Iris pigment epithelial cell (primary cell): ENCODE measurements at places on chromosomes 4 and X.

DNA sequence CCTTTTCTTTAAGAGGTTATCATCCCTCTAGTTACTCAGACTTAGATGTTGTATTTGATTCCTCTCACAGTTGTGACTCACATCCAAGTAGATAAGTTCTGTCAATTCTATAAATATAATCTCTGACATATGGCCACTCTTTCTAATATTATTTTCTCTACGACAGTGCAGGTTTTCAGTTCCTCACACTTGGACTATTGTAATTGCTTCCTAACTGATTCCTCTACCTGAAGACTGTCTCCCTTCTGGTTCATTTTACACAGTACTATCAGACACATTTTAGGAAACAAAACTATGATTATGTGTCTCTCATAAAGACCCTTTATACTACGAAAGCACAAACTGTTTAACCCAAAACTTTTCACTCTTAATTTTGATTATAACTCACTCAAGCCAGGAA is 31.3 kb upstream of the GNRHR start:
- DNase-seq, result no peak

DNA sequence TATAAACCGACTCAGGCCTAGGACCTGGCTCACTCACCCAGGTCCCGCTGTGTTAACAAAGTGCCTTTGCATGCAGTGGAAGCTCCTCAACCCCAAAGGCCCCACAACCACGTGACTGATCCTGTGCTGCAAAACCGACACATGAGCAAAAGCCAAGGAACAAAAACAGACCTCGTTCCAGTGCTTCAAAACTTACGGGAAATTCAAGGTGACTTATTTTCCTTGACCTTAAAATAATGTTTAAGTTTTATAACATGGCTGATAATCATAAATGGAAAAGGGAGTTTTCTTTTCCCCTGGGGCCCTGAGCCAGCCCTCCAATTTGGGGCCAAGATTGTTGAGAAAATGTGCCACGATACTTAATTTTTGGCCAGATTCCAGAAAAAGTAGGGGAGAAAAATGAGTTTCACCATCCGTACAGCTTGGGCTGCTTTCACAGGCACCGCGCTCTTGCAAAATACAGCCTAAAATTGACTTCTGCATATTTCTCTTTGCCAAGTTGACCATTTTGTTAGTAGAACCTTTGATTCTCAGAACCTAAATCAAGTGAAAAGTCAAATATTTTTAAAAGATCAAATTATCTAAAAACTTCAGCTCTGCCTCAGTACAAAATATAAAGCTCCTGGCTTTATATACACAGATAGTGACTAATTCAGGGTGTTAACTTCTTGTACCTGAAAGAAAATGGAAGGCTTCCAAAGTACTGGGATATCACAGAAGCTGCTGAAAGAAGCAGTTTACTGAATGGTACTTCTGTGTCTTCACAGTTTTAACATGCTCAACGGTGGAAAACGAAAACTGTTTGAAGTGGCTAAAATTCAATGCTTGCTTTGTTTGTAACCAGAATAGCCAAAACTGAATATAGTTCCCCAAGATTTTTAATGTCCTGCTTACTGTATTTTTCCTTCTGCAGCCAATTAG is 93.8 kb downstream of the APBB2 start:
- DNase-seq, result peak; percentile 69

- DNase-seq, result peak; percentile 64
Observed at GRCh38 chr4:133146574-133147241, 2.4 kb upstream of the PCDH10 start.

DNA sequence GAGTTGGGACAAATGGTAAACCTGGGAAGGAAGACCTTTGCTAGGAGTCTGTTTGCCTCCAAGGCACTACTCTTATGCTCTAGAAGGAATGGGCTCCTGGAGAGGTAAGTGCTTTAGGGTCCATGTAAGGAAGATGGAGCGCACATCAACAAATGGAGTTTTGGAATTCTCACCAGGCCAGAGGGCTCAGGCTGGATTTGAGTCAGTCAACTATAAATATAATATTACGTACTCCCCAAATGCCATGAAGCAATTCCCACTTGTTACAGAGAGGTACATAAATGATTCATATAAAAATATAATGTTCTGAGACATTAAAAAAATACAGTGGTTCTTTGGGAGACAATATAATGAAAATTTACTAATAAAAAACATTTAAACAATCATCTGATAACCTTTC is 1.6 kb upstream of the SLC9B1 start:
- no peak for DNase-seq

GRCh38 chr4:3390288-3390811 is 51.4 kb upstream of the HGFAC start:
- no peak for DNase-seq

- DNase-seq, result peak; percentile 4
Observed at GRCh38 chr4:104420766-104421165, 73.9 kb downstream of the CXXC4 start.

GRCh38 chrX:9622128-9622527 is 143.5 kb downstream of the GPR143 start:
- DNase-seq, result no peak

DNA sequence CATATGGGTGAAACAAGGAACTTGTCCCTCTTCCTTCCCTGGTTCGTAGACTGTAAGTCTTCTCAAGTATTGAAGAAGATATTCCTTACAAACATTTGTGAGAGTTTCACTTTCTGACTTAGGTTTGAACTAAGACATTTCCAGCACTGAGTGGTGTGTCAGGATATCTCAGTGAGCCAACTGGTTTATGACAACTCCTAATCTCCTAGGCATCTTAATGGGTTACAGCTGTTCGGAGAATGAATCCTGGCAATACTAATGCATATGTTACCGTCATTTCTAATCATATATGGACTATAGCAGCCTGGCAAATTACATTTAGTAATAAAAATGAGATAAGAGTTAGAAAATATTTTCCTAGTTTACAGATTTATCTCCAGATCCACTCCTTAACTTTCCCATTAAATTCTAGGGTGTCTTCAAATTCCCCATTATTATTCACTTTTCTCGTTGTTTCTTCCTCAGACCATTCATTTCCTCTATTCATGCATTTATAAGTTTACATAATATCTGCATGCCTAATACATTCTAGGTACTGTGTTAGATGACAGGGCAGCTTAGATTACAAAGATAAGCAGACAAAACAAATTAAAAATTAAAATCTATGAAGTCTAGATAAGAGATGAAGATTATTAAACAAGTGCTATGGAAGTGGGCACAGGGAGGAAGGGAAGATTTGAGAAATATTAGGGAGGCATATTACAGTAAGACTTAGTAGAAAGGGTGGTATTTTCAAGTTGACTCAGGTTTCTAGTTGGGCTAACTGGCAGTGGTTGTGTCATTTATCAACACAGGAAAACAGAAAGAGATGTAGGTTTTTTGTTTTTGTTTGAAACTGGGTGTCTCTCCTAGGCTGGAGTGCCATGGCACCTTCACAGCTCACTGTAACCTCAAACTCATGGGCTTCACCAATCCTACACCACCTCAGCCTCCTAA is 173.9 kb downstream of the WDFY3 start:
- peak; percentile 31 for DNase-seq

GRCh38 chr4:99827454-99827853 is 10.8 kb downstream of the DAPP1 start:
- DNase-seq, result peak; percentile 10

- no peak for DNase-seq
Observed at GRCh38 chr4:65737672-65738071, 67.4 kb upstream of the EPHA5 start.

DNA sequence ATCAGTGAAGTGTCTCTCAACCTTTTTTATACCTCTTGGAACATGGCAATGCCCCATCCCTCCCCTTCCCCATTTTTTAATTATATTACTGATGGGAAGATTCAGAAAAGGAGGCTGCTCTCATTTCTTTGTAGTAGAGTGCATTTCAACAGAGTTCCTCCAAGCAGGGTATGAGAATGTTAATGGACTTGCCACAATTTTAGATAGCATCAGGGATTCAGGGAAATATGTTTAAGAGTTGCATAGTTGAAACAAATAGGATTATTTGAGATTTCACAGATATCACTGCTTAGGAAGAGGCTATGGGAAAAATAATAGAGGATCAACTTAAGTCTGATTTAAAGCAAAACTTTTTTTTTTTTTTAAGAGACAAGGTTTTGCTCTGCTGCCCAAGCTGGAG is 46.2 kb downstream of the DIPK2B start:
- DNase-seq, result no peak

DNA sequence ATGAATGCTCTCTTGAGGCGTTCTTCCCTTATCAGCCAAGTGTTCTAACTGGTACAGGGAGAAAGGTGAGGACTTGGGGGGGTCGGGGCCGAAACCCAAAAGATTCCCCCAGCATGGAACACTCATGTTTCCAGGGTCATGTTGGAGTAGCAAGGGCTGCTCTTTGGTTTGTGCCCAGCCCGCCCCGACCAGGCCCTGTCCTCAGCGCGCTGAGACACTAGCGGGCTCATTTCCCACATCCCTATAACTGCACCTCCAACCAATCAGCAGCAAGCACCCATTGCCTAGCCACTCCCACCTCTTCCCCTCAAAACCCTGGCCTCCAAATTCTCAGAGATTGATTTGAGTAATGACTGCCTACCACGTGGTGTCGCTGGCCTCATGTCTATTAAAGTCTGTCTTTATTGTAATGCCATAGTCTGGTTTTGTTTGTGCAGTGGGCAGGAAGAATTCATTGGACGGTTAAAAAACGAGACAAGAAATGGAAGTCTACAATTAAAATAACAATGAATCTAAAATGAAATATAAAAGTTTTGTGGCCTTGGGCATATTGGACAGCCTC is 1928.4 kb downstream of the STIM2 start:
- no peak for DNase-seq

DNA sequence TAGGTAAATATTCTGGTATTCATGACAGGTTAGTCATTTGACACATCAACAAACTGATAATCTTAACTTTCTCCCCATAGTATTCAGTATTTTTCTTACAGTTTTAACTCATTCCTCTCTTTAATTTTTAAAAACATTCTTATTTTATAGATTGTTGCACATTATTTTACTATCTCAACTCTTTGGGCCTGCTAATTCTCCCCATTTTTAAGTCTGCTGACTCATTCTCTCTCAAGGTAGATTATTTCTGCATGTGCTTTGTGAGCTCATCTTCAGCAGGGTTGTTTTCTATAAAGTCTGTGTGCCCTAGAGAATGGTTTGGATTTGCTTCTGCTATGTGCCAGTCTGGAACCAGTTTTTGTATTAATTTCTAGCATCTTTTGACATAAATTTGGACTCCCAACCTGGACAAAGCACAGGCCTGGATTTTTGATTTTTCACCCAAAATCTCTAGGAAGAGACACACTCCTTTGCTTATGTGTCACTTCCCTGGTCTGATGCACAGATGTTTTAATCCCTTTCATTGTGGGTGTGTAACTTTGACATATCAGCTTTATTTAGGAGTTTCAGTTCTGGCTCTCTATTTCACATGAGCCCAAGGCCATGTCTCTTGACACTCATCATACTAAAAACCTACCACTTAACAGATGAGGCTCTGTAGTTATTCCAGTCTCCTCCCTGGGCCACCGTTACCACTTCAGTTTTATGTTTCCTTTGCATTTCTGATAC is 194.3 kb upstream of the PGRMC2 start:
- DNase-seq, result peak; percentile 32

- DNase-seq, result peak; percentile 22
Observed at GRCh38 chr4:53780736-53781400, 189.6 kb upstream of the LNX1 start.

- DNase-seq, result peak; percentile 13
Observed at GRCh38 chrX:104482757-104483156, 83.2 kb upstream of the IL1RAPL2 start.

DNA sequence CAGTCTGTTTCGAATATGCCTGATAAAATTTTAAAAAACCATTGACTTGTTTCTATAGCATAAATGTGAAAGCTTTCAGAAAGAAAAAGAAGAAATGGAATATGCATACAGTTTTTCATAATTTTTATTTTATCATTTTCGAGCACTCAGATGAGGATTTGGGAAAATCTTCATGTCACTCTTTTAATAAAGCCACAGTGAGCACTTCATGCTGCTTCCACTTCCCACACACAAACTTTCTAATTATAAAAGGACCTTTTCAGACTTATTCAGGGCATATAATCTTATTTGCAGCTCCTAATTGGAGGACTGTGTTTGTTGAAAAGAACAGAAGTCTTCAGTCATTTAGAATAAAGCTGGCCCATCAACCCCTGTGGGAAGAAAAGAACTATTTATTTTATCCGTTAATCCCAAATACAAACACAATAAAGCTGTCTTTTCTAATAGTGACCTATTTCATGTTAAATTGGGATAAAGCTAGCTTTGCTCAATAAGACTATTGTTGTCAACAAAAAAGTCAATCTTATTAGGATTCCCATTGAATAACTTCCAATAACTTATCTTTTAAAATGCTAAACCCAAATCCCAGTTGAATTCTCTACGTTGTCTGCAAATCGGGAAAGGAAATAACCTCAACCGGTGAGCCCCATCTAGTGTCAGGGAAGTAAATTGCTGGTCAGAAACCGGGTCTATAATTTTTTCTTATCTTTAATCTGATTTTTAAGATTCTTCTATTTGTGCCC is 211.5 kb downstream of the PDGFRA start:
- DNase-seq, result peak; percentile 48

DNA sequence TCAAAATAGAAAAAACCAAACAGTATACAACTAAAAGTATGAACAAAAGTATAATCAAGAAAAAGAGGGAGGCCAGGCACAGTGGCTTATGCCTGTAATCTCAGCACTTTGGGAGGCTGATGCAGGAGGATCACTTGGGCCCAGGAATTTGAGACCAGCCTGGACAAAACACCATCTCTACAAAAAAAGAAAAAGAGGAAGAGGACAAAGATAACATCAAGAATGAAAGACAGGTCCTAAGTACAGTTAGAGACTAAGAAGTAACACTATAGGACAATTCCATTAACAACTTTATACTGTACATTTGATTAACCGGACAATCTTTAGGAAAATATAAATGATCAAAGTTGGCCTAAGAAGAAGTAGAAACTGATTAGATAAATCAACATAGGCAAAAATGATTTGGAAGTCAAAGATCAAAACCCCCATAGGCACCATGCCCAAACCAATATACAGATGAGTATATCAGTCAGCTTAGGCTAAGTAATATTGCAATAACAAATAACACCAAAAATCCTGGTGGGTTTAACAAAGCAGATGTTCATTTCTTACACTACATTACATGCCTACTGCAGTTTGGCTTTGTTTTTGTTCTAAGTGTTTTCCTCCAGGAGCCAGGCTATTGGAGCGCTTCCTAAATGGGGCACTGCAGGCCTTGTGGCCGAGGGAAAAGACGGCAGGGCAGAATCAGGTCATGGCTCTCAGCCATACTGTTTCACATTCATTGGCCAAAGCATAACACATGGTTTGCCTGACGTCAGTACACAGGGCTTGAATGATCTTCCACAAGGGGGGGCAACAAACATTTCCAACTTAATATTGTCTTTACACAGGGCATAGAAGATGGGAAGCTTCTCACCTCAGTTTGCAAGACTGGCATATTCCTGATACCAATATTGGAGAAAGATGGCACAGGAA is 42.2 kb upstream of the HGFAC start:
- peak; percentile 62 for DNase-seq

GRCh38 chr4:75593393-75593792 is 36.9 kb downstream of the CDKL2 start:
- DNase-seq, result no peak

GRCh38 chrX:13123857-13124345 is 79.5 kb upstream of the FAM9C start:
- peak; percentile 75 for DNase-seq
